ENCODE measurements at places on chromosomes 5 and 9. TPM values are rescaled to one million over a fixed set of nuclear protein-coding genes. Genes with fewer than 3 reads are reported as not detected.

DNA sequence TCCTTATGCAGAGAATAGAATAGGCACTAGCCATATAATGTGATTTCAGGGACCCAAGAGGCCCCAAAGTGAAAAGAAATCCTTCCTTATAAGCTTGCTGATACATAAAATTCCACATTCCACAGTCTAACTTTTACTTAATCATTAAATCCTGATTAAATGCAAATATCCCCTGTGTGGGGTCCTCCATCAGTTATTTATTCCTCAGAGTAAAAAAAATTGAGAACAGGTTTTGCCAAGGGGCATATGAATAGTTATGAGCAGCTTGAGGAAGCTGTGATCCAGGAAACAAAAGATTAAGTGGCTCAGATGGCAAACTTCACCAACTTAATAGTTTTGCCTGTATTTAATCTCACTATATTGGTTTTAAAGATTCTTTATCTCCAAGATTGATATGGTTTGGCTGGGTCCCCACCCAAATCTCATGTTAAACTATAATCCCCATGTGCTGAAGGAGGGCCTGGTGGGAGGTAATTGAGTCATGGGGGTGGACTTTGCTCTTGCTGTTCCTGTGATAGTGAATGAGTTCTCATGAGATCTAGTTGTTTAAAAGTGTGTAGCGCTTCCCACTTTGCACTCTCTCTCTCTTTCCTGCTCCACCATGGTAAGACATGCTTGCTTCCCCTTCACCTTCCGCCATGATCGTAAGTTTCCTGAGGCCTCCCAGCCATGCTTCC, 324.9 kb downstream of the NPR3 start:
- no peak overlapping the region for H3K27ac ChIP-seq
- no peak for DNase-seq

DNA sequence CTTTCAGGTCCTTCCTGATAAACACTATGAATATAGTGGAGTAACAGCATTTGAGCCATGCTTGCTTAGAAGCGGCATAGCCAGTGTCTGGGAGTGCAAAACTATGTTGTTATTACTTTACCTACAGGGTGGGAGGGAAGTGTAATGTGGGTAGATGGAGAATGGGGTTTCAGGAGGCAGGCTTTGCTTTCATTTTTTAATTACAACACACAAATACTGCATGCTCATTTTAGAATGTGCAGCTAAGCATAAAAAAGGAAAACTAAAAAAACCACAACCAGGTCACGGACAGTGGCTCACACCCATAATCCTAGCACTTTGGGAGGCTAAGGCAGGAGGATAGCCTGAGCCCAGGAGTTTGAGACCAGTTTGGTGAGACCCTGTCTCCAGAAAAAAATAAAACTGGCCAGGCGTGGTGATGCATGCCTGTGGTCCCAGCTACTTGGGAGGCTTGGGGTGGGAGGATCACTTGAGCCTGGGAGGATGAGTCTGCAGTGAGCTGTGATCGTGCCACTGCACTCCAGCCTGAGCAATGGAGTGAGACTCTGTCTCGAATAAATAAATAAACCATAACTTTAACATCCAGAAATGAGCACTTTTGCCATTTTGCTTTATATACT, 20.2 kb downstream of the HAVCR1 start:
- no peak overlapping the region for H3K27ac ChIP-seq
- DNase-seq = no peak
- peaks cover 3% of the 10 kb centered on the region for H3K4me1 ChIP-seq
- no peaks in the 10 kb centered on the region for H3K27me3 ChIP-seq
- peaks cover 2% of the 10 kb centered on the region for H3K36me3 ChIP-seq

Gene ROR2
- total RNA-seq = 0.31 TPM

- H3K27me3 ChIP-seq = no peaks in the 10 kb centered on the region
- H3K4me1 ChIP-seq = peaks cover 22% of the 10 kb centered on the region
- no peak overlapping the region for H3K4me3 ChIP-seq
- H3K27ac ChIP-seq = no peak overlapping the region
These were observed 8.4 kb downstream of the NDUFS4 start for GRCh38 chr5:53568871-53569270.

GRCh38 chr5:111063709-111064322, 7.7 kb upstream of the TSLP start:
- H3K36me3 ChIP-seq = peaks cover under 1% of the 10 kb centered on the region
- no peak for DNase-seq
- H3K27me3 ChIP-seq = peaks cover 23% of the 10 kb centered on the region
- no peak overlapping the region for H3K4me3 ChIP-seq
- H3K4me1 ChIP-seq = no peaks in the 10 kb centered on the region

GRCh38 chr5:173320259-173320658, 8.0 kb downstream of the STC2 start:
- peaks cover 5% of the 10 kb centered on the region for H3K4me1 ChIP-seq
- H3K27me3 ChIP-seq = peaks cover 28% of the 10 kb centered on the region
- no peak overlapping the region for H3K27ac ChIP-seq
- no peak for DNase-seq

GRCh38 chr9:124899845-124900244, 37.9 kb downstream of the ARPC5L start:
- H3K4me1 ChIP-seq = peaks cover 7% of the 10 kb centered on the region
- H3K27me3 ChIP-seq = no peaks in the 10 kb centered on the region
- no peak overlapping the region for H3K27ac ChIP-seq
- DNase-seq = no peak

Gene ANKRD31
- 0.33 TPM for total RNA-seq

Gene OMD
- total RNA-seq = not detected

DNA sequence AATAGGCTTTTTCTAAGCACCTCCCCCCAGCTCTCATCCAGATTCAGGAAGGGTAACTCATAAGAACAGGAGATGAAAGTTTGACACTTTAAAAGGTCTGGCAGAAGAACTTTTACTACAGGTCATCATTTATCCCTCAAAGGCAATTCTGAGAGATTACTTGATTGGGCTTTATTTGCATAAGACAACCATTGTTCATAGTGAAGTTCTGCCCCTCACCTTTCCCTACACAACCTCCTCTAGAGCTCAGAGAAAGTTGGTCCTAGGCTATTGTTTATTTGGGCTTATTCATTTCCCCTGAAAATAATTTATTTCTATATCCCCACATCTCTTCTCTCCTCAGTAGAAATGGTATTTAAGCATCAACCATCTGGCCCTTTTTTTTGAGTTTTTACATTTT, 568.4 kb downstream of the ZNF608 start:
- no peak overlapping the region for H3K27ac ChIP-seq
- H3K27me3 ChIP-seq = no peaks in the 10 kb centered on the region
- no peak for DNase-seq
- no peak overlapping the region for H3K4me3 ChIP-seq

GRCh38 chr9:136645903-136646754, 16.6 kb upstream of the EGFL7 start:
- H3K36me3 ChIP-seq = no peaks in the 10 kb centered on the region
- DNase-seq = no peak
- H3K27ac ChIP-seq = no peak overlapping the region
- H3K4me3 ChIP-seq = no peak overlapping the region
- no peaks in the 10 kb centered on the region for H3K4me1 ChIP-seq

Gene ROPN1L
- total RNA-seq = not detected

Gene ANKS6
- total RNA-seq = 16.0 TPM

GRCh38 chr5:75514323-75514722, 2.6 kb downstream of the POLK start:
- H3K27ac ChIP-seq = no peak overlapping the region
- no peak for DNase-seq
- peaks cover 12% of the 10 kb centered on the region for H3K36me3 ChIP-seq
- H3K27me3 ChIP-seq = no peaks in the 10 kb centered on the region

- H3K27ac ChIP-seq = no peak overlapping the region
- H3K27me3 ChIP-seq = peaks cover 26% of the 10 kb centered on the region
- H3K36me3 ChIP-seq = no peaks in the 10 kb centered on the region
- no peak for DNase-seq
- H3K4me1 ChIP-seq = no peaks in the 10 kb centered on the region
These were observed 7.9 kb upstream of the FIBCD1 start for GRCh38 chr9:130946766-130947617.

DNA sequence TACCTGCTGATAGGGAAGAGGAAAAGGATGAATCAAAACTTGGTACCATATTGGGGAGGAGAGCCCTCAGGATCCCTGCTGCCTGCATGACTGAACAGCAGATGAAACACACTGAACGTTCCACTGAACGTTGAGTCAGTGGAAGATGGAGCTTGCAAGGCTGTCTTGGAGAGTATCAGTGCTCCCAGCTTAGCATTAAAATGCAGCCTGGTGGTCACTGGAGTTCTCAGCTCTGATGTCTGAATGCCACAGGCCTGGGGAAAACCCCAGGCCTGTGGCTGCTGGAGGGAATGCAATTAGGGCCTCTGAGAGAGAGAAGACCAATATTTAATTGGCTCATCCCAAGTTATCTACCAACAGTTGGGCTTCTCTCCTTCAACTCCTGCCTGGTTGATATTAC, 54.5 kb downstream of the PDE4D start:
- no peaks in the 10 kb centered on the region for H3K4me1 ChIP-seq
- no peaks in the 10 kb centered on the region for H3K36me3 ChIP-seq
- H3K4me3 ChIP-seq = no peak overlapping the region
- H3K27me3 ChIP-seq = peaks cover 3% of the 10 kb centered on the region
- H3K27ac ChIP-seq = no peak overlapping the region

DNA sequence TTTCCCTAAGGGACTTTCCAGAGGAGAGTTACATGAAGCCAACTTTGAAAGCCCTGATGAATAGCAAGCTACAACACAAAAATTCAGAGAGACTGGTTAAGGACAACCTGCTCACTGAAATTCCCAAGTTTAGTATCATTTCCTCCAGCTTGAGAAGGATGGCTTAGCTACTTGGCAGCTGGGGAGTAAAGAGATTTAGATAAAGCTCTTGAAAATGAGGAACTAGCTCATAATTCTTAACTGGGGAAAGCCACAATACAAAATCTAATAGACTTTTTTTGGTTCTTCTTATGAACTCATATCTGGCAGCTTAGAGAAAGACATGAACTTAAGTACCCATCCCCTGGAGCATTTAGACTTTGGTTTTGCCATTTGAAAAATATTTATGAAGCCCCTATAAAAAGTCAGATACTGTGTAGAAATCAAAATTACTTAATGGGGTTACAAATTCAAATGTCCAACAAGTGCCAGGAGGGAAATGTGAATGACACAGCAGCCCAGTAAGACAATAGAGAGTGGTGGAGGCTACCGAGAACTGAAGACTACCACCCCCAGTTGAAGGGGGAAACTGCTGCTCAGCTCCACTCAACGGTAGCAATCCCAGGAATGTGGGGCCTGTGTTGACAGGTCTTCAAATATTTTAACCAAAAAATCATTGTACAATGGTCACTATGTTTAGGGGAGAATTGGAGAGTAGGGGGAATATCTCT, 79.4 kb upstream of the ADRB2 start:
- no peaks in the 10 kb centered on the region for H3K36me3 ChIP-seq
- no peak for DNase-seq
- H3K4me3 ChIP-seq = no peak overlapping the region
- no peak overlapping the region for H3K27ac ChIP-seq

Gene NADK2
- total RNA-seq = 18.0 TPM

DNA sequence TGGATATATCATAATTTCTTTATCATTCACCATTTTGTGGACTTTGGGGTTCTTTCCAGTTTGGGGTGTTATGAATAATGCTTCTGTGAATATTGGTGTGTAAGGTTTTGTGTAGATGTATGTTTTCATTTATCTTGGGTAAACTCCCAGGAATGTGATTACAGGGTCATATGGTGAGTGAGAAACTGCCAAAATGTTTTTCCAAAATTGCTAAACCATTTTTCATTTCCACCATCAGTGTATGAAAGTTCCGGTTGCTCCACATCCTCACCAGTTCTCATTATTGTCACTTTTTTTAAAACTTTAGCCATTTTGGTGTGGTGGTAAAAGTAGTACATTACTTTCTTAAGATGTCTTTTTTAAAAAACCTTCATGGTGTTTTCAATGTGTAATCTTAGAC, 152.9 kb downstream of the NIPBL start:
- no peak for DNase-seq
- H3K36me3 ChIP-seq = peaks cover 26% of the 10 kb centered on the region
- no peaks in the 10 kb centered on the region for H3K4me1 ChIP-seq

Gene SARDH
- 6.5 TPM for total RNA-seq

Gene SV2C
- total RNA-seq = 0.02 TPM

DNA sequence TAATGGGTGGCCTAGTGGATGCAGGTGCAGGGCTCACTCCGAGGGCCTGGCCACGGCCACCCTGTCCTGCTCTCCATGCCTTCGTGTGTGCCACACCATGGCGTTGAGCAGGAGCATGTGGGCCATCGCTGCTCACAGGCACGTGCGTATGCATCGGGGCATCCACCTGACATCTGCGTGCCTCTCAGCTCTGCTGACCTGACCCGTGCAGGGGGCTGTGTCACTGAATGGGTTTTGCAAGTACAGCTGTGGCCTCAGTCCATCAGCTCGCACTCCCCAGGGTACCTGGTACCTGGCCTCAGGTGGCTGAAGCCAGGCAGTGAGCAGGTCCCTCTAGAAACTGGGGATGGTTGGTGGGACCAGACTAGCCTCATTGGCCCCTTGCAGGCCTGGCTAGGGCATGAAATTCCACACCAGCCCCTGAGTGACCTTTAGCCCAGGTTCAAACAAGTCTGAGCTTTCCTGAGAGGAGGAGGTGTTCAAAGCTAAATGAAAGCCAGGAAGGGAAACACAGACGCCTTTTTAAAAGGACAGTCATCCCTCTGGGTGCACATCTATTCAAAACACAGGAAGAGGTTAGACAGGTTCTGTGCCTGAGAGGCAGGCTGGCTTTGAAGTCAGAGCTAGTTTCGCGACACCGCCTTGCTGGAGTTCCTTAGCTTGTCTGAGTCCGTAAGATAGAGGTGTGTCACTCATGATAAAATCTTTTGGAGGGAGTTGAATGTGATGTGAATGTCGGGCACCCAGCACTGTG, 74.0 kb downstream of the MACROH2A1 start:
- DNase-seq = peak; percentile 42
- peaks cover 9% of the 10 kb centered on the region for H3K4me1 ChIP-seq
- H3K27ac ChIP-seq = no peak overlapping the region
- H3K27me3 ChIP-seq = no peaks in the 10 kb centered on the region
- H3K36me3 ChIP-seq = no peaks in the 10 kb centered on the region

DNA sequence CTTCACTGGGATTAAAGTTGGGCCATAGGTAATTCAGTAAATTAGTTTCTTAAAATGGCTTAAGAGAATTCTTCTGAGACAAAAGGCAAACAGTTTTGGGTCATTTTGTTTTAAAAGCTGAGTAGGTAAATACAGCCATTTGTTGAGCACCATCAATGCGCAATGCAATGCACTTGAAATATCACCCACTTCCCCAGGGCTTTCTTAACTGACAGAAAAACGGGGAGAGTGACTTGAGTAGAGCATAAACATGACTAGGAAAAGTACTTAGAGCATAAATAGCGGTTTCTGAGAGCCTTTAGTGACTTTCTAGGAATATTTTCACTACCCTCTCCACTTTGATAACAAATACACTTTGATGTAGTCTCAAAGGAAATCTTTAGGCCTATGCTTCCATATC, 27.2 kb downstream of the MLANA start:
- no peaks in the 10 kb centered on the region for H3K27me3 ChIP-seq
- no peak for DNase-seq
- H3K4me1 ChIP-seq = peaks cover 39% of the 10 kb centered on the region
- H3K27ac ChIP-seq = no peak overlapping the region
- peaks cover 26% of the 10 kb centered on the region for H3K36me3 ChIP-seq
- no peak overlapping the region for H3K4me3 ChIP-seq

DNA sequence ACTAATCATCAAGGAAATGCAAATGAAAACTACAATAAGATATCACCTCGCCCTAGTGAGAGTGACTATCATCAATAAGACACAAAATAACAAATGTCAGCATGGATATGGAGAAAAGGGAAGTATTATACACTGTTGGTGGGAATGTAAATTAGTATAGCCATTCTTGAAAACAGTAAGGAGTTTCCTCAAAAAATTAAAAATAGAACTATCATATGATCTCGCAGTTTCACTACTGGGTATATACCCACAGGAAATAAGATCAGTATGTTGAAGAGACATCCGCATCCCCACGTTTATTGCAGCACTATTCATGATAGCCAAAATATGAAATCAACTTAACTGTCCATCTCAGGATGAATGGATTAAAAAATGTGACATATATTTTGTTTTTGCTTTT, 31.6 kb upstream of the STK32A start:
- no peak for DNase-seq
- no peak overlapping the region for H3K27ac ChIP-seq
- no peaks in the 10 kb centered on the region for H3K4me1 ChIP-seq
